ENCODE measurements at places on chromosomes 3 and 15.

- ATAC-seq, result no peak
Measured at GRCh38 chr3:23565041-23565775, 240.5 kb upstream of the UBE2E1 start.

- no peak for ATAC-seq
Measured at GRCh38 chr3:171353423-171353822, 106.8 kb downstream of the TNIK start.

DNA sequence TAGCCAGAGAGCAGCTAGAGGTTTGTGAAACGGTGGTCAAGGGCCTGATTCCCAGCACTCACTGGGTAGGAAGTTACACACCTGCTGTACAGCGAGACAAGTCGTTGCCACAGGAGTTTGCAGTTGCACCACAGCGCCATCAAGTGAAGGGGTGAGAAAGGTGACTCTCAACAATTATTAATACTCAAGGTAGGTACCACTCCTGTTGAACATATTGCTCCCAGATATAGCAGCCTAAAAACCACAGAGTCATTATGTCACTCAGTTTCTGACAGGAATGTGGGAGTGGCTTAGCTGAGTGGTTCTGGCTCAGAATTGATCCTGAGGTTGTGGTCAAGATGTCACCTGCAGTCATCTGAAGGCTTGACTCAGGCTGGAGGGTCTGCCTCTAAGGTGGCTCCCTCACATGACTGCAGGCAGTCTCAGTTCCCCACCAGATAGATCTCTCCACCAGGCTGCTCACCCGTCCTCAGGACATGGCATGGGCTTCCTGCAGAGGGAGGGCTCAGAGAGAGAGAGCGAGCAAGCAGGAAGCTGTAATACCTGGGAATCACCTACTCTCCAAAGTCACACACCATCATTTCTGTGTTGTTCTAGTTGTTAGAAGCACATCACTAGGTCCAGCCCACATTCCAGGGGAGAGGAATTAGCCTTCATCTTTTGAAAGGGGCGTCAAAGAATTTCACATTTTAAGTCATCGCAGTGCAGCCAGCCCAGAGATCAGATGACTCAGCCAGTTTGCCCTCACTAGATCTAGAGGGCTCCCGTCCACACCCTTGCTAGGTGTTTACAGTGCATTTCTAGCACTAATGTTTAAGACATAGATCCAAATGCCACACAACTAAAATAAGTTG, 17.0 kb upstream of the ANO10 start:
- ATAC-seq, result peak; percentile 65

- peak; percentile 39 for ATAC-seq
Measured at GRCh38 chr3:142647856-142648255, 51.7 kb downstream of the PLS1 start.

- no peak for ATAC-seq
Measured at GRCh38 chr15:98322581-98322980, 325.8 kb upstream of the IGF1R start.

GRCh38 chr3:69137005-69137404, 14.6 kb upstream of the LMOD3 start:
- ATAC-seq, result no peak

- ATAC-seq, result no peak
Measured at GRCh38 chr3:193130576-193130975, 110.4 kb upstream of the PLAAT1 start.

DNA sequence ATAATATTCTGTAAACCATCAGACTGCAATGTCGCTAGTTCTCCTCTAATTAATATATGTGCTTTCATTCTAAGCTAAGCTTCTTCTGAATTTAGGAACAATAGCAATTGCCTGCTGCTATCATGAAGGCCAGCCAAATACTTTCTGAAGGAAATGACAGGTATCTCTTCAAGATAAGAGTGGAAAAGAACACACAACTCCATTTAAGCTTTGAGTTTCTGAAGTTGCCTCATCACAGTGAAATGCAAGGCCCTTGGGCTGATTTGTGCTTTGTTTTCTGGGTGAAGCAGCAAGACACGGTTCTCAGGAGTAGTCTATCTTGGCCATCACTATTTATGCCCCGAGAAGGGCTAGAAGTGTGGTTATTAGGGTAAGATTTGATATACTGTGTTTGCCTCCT, 6.2 kb downstream of the SLC7A14 start:
- ATAC-seq, result no peak

- no peak for ATAC-seq
Measured at GRCh38 chr3:194137008-194137505, 1.1 kb downstream of the HES1 start.

DNA sequence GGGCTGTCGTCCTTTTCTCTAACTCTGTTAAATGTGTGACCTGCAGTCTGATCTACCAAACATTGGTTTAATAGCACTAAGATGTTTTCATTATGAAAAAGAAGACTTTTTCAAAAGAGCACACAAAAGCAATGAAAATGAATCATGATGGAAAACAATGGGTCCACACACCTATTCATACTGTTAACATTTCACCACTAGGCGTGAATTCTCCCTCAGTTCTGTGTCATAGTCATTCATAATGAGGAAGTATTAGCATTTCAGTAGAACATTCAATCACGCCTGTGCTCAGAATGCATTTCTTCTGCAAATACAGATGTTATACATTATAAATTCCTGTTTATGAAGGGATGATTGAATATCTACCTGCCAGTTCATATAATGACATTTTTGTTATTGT, 35.9 kb downstream of the EIF4E3 start:
- ATAC-seq, result peak; percentile 63

GRCh38 chr3:158058495-158059130, 47.6 kb downstream of the SHOX2 start:
- ATAC-seq, result no peak

- ATAC-seq, result no peak
Measured at GRCh38 chr15:23518104-23518503, 47.4 kb upstream of the MKRN3 start.

- no peak for ATAC-seq
Measured at GRCh38 chr3:30984855-30985749, 90.6 kb upstream of the GADL1 start.

DNA sequence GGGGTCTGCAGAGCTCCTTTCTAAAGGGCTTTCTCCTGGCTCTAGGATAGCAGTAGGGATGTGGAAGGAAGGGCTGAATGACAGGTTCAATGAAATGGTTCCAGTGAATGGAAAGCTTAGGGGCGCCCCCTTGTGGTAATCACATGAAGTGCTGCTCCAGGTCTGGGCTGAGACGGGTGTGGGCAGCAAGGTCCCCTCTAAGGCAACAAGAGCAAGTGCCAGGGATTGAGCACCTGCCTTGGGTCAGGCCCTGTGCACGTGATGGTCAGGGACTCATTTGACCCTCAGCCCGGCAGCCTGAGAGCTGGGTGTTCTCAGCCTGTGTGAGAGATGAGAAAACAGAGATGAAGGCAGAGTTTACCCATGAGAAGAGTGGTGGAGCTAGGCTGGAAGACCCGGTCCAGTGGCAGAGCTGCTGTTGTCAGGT, 12.1 kb upstream of the CX3CR1 start:
- peak; percentile 20 for ATAC-seq

Measured in activated T-helper 17 cell treated with anti-CD3 and anti-CD28 coated beads, Interleukin-2, amount 50 U/mL, for 72 hours (primary cell).